Liver (tissue), 10 donors: ENCODE measurements at places on chromosomes 4 and X.

DNA sequence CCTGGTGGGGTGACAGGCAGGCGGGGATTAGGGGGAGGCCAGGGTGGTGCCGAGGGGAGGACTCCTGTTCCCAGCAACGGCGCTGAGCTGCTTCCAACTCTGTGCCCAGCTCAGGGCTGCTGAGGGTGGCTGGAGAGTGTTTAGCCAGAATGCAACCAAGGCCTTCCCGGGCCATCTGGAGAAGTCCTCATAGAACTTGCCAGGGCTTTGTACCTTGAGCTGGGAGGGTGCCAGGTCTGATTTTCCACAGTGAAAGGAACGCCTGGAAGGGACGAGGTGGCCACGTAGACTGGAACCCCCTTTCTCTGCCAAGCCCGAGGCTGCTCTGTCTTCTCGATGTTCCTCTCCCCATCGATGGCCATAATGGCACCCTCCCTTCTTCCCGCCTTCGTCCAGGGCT lies 57.0 kb upstream of the GPR78 start:
- DNase-seq: no peak

- no peak for DNase-seq
Measured at GRCh38 chr4:148069086-148069894, 337.4 kb downstream of the ARHGAP10 start.

GRCh38 chrX:39726771-39727170 lies 371.0 kb downstream of the BCOR start:
- no peak for DNase-seq

GRCh38 chr4:77613267-77613666 lies 7.6 kb downstream of the CXCL13 start:
- DNase-seq: no peak

GRCh38 chrX:153366878-153367538 lies 33.1 kb downstream of the ZNF275 start:
- no peak for DNase-seq

DNA sequence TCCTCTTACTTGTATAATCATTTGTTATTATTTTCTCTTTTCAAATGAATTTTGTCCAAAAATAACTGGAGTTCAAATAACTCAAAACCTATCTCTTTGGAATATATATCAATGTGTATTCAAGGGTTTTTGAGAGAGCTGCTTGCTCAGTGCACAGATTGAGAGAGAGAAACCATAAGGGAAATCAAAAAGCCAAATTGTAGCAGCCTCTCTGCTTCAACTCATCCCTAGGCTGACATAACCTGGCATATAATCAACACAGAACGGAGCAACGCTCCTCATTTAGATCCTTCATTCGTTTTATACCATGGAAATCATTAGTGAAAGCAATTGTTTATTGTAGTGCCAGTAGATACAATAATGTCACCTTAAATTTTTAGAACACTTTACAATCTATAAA lies 1.8 kb upstream of the GPM6A start:
- no peak for DNase-seq

- no peak for DNase-seq
Measured at GRCh38 chrX:133677123-133678063, 262.1 kb upstream of the GPC4 start.

- DNase-seq: no peak
Measured at GRCh38 chrX:94961730-94962129, 1287.7 kb downstream of the FAM133A start.

DNA sequence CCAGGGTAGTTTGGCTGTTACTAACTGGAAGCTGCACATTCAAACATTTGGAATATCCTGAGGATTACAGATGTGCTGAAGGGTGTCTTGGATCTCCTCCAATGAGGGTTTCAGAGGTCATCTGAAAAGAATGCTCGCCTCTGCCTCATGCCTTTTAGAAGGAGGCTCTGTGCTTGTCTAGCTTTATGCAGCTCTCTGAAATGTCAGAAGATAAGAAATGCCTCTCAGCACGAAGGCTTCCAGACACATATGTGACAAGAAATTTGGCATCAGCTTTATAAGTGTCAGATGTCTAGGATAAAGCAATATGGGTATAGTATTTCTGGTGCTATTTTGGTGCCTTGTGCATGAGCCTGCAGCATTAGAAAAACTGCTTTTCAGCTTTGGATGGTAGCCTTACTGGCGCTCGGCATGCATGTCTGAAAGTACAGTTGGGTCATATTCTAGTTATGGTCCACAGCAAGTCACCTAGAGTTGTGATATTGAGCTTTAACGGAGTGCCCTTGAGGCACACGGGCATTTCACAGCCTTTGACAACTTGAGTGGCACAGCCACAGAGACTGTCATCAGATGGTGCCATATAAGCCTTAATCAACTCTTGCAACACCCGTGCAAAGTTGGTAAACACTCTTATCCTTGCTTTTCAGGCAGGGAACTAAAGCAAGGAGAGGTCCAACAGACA lies 70.8 kb upstream of the PGRMC2 start:
- DNase-seq: no peak
